ENCODE measurements at places on chromosomes 12 and 14.

DNA sequence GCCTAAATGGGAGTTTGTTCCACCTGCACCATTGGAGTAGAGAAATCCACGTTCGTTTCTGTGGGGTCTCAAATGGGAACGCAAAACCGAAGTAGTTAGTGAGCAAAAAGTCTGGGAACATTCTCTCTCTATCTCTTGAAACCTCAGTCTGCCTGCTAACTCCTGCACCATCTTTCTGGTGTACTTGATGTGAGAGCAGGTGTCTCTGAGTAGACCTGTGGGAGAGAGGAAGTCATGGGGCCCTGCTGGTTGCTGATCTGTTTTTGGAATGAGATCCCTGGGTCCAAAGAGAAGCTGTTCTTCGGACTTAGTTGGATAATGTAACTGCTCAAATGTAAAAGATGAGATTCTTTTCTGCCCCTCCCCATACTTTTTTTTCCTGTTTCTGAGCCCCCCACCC, 57.3 kb downstream of the MAX start:
- no peak for DNase-seq

- peak; percentile 68 for DNase-seq
These were observed 94.4 kb upstream of the PLEKHG7 start for GRCh38 chr12:92608151-92609091.

- no peak for DNase-seq
These were observed 89.2 kb upstream of the CLMN start for GRCh38 chr14:95408731-95409476.

DNA sequence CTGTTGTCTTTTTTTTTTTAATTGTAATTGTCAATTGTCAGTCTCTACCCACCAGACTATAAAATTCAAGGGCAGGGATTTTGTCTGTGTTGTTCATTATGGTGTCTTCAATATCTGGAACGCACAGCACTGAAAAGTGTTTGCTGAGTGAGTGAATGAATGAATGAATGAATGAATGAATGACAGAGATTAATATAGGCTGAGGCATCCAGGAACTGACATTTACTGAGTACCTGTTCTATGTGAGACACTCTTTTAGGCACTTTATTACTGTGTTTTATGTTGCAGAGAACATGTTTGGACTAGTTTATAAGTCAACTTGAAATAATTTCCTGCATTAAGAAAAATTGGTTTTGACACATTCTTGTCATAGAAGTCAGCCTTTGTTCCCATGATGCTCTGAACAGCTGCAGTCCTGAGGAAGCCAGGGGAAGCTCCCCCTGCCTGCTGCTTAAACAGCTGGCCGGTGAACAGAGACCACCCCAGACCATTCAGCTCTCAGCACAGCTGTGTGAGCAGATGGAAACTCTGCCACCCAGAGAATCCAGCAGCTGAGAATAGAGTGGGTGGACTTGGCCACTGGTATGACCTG, 160.7 kb upstream of the CCND2 start:
- no peak for DNase-seq

GRCh38 chr12:117377758-117378157, 16.3 kb upstream of the NOS1 start:
- no peak for DNase-seq

DNA sequence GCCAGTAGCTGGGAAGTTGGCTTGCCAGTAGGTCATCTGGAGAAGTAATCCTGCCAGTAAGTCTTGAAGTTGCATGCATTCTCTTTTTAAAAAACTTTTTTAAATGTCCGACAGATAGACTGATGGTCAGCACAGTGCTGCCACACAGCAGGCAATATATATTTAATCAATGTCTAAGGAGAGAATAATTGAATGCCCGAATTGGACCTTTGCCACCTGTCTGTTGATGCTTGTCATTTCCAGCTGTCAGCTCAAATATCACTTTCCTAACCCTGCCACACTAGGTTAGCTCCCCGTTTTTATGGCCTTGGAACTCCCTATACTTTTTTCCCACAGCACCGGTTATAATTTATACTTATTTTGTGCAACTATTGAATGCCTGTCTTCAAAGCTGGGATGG, 2.1 kb upstream of the SLC15A4 start:
- DNase-seq = no peak

- no peak for DNase-seq
These were observed 1.6 kb downstream of the PYM1 start for GRCh38 chr12:55925870-55926737.

DNA sequence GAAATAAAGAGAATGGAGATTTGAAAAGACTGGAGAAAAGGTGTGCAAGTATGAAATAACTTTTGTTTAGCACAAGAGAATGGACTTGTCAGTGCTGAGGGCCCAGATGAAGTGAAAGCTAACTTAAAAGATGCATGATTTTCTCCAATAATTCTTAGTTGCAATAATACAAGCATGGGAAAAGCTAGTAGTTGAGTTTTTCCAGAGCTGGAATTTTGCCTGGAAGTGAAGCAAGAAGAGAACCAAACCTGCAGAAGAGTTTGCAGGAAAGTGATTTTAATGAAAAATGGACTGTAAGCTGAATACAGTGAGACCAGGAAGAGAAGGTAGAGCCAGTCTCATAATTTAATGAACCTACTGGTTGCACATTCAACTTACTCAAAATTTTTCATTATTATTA, 69.3 kb upstream of the FSCB start:
- no peak for DNase-seq

DNA sequence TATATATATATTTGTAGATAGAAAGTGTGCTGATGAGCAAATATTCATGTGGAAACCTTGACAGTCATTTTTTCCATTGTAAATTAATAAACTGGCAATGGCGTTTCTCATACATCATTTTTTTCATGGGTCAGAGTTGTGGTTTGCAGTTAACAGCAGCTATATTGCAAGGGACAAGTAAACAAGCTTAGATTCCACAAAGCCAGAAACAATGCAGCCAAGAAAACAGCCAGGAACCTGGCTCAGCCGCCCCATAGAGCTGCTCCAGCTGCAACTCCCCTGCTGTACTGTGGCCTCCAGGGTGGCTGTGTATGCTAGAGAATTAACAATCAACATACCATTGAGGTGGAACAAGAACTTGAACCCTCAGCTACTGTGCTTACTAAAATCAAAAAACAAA, 298.2 kb downstream of the TMEM132D start:
- DNase-seq = no peak

GRCh38 chr12:122406701-122407164, 15.7 kb downstream of the CLIP1 start:
- DNase-seq = peak; percentile 87

DNA sequence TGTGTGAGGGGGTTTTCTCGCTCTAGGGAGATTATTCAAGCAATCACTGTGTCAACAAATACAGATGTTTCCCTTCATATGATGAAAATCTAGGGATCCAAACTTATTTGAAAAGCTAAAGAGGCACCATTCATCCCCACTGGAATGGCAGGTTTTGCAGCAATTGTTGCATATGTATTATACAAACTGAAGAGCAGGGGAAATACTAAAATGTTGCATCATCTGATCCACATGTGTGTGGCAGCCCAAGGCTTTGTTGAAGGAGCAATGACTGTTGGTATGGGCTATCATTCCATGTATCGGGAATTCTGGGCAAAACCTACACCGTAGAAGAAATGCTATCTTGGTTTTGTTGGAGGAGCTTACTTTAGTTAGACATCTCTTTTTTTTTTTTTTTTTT, 4.1 kb upstream of the PRPF40B start:
- no peak for DNase-seq

DNA sequence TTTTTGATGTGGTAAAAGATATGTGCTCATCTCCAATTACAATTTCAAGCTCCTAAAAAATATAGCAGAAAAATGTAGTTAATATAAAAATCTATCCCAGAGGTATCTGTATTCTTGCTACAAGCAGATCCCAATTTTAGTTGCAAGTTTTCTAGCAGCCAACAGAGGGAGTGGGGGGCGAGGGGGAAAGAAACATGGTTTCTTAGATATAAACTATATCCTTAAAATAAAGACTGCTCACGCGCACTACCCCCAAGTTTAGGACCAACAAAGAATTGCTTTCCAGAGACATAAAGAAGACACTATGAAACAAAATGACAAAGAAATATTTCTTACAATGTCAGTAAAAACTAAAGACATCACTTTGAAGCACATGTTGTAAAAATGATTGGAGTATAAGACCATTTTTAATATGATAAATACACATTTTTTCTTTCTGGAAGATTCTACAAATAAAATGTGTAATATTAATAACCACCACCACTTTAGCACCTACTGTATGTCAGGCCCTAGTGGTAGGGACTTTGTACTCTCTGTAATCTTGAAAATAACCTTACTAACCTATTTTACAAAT, 5.4 kb downstream of the MAGOHB start:
- peak; percentile 48 for DNase-seq

- DNase-seq = no peak
These were observed 32.8 kb downstream of the TC2N start for GRCh38 chr14:91834571-91834970.

DNA sequence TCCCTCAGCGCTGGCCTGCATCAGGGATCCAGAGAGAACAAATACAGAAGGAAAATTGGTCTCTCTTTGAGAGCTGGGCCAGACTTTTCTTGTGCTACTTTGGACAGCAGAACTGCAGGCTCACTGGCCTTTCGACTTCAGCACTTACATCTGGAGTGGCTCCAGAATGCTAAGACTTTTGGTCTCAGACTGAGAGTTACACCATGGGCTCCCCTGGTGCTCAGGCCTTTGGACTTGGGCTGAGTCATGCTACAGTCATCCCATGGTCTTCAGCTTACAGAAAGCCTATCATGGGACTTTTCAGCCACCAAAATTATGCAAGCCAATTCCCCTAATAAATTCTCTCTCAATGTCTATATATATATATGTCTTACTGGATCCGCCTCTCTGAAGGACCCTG, 9.0 kb upstream of the CD163 start:
- DNase-seq = peak; percentile 98

- no peak for DNase-seq
These were observed 1023.2 kb downstream of the TMTC2 start for GRCh38 chr12:83709899-83710298.

- DNase-seq = no peak
These were observed 76.3 kb upstream of the NOS1 start for GRCh38 chr12:117437516-117438255.

- DNase-seq = no peak
These were observed 8.8 kb upstream of the LLPH start for GRCh38 chr12:66139328-66139727.

DNA sequence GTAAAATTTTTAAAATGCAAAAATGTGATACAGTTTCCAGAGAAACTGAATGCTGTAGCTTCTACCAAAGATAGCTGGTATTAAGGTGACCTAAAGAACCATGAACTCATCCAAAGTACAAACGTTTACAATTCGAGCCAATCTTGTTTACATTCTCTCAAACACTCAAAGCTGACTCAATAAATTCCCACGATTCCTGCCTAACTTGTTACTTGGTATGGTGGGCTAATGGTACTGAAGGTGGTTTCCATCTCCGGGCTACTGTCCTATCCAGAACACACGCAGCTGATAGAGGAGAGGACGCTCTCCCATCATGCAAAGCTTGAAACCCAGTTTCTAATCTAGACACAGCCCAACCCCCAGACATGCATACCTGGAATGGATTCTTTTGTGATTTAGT, 31.5 kb downstream of the RAD9B start:
- peak; percentile 45 for DNase-seq

DNA sequence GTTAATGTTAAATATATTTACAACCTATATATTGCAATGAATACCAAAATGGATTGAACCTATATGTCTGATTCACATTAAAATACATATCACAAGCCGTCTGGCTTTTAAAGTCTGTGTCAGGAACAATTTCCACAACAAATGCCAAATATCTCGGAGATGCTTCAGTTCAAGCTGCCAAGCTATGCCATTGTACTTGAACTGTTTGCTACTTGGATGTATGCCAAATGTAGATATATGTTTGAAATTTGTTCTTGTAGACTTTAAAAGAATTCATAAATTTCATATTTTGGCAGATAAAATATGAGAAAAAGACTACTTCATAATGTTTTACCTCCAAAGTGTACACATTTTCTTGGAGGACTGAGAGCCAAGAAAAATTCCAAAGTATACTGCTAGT, 37.0 kb downstream of the WASHC3 start:
- no peak for DNase-seq

GRCh38 chr12:47231456-47231855, 151.7 kb upstream of the AMIGO2 start:
- DNase-seq = peak; percentile 49

DNA sequence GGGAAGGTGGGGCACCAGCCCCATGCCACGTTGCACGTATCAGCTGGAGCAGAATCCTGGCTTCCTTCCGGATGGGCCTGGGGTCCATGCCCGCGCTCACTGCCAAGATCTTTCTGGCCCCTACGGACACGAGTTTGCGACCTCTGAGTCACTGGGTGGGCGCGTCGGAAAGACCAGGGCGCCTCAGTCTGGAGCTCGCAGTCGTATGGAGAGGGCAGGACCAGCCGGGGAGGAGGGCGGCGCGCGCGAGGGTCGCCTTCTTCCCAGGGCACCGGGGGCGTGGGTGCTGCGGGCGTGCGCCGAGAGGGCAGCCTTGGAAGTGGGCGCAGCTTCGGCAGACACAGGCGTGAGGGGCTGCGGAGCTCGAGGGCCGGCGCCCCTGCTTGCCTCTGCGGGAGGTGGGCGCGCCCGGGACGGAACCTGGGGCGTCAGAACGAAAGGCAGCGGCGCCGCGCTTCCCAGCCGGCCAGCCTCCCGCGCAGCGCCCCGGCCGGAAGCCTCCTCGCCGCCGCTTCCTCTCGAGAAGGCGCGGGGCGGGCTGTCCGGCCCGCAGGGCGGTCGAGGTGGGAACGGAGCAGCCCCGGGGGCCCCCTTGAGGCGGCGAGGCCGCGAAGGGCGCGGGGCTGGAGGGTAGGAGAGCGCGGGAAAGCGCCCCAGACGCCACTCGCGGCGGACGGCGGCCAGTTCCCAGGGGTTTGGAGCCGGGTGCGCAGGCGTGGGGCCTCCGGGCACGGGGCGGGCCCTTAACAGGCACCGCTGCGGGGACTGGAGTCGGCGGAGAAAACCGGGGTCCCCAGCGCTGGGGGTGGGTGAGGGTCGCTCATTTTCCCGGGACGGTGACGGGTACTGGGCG, at the start of gene ARL6IP4:
Gene ARL6IP4 (plus strand): TSS at position 499 of the 853 bp plus-strand sequence. CDS start 459 bp downstream, outside the sequence.
- peak; percentile 71 for DNase-seq

GRCh38 chr14:24204163-24205146, 1.0 kb upstream of the TSSK4 start:
- DNase-seq = no peak

DNA sequence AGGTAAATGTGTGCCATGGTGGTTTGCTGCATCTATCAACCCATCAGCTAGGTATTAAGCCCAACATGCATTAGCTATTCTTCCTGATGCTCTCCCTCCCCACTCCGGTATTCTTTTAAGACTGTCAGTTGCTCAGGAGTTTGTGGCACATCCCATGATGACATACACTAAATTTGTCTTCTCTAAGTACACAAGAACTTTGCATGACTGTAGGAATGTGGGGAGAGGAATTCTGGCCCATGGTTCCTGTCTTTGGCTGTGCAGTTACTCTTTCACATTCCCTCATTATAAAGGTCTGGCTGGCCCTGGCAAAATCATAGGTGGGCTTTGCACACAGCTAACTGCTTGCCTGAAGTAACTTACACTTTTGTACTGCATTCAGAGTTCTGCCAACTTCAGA, 30.3 kb downstream of the HMGA2 start:
- peak; percentile 77 for DNase-seq

DNA sequence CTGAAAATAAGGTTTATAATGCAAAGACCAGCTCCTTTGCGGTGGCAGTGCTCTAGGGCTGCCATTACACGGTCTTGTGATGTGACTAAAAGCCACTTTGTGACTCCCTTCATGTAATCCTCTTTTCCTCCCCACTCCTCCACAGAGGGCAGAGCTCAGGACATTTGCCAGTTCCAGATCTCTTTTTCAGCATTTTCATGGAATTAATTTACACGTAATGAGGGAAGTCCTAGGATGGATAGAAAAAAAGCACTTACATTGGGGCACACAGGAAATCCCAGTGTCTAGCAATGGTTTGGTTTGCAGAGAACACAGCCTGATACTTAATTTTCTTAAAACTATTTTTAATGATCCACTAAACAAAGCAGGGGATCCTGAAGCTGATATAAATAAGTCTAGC, 17.5 kb upstream of the ATF1 start:
- no peak for DNase-seq

Data from EH (cell line).